Muscle of leg (tissue), 16 donors: ENCODE measurements at places on chromosomes 12 and 14.

DNA sequence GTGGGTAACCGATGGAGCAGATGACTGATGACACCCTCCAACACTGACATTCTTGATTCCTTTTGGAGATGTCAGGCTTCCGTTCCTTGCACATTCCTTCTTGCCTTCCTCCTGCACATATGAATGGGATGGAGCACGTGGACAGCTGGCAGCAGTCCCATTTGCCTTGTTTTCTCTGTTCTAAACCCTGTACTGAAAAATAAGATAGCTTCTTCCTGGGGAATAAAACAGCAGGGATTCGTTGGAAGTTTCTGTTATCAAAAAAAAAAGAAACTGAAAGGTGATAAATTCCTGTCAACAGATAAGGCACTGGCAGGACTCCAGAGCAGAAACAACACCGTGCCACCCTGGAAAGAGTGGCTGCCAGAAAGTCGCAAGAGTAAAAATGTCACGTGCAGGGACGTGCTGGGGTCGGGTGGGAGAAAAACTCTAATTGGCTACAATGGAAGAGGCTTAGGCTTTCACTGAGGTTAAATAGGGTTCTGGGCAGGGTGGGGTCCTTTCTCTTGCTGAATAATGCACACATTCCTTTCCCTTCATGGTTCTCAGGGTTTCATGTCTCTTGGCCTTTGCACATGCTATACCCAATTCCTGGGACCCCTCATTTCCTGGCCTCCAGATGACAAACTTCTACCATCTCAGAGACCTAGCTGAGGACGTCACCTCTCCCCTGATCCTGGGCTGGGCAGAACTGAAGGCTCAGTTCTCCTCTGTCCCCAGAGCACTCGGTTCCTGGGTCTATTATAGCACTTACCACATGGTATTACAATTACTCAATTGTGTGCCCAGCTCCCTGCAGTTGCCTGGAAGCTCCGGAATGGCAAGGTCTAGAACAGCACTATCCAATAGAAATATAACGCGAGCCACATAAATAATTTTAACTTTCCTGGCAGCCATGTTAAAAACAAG is 7.0 kb upstream of the NUAK1 start:
- no peak for DNase-seq

- no peak for DNase-seq
Observed at GRCh38 chr12:91099836-91100235, 11.5 kb downstream of the LUM start.

GRCh38 chr14:79044894-79045624 is 874.9 kb downstream of the NRXN3 start:
- no peak for DNase-seq

DNA sequence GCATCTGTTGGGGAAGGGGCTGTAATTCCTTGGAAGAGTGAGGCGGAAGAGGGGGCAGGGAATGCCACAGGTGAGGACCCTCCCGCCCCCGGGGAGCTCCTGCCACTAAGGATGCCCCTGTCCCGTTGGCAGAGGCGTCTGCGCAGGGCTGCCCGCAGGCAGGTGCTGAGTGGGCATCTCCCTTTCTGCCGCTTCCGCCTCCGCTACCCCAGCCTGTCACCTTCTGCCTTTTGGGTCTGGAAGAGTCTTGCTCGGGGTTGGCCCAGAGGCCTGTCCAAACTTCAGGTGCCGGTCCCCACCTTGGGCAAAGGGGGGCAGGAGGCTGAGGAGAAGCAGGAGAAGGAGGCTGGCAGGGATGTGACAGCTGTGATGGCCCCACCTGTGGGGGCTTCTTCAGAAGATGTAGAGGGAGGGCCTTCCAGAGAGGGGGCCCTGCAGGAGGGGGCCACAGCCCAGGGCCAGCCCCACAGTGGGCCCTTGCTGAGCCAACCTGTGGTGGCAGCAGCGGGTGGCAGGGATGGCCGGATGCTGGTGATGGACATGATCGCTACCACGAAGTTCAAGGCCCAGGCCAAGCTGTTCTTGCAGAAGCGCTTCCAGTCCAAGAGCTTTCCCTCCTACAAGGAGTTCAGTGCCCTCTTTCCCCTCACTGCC is 10.0 kb downstream of the VRTN start:
- no peak for DNase-seq

GRCh38 chr14:68380329-68380741 is 412.5 kb downstream of the ZFP36L1 start:
- DNase-seq, result no peak

DNA sequence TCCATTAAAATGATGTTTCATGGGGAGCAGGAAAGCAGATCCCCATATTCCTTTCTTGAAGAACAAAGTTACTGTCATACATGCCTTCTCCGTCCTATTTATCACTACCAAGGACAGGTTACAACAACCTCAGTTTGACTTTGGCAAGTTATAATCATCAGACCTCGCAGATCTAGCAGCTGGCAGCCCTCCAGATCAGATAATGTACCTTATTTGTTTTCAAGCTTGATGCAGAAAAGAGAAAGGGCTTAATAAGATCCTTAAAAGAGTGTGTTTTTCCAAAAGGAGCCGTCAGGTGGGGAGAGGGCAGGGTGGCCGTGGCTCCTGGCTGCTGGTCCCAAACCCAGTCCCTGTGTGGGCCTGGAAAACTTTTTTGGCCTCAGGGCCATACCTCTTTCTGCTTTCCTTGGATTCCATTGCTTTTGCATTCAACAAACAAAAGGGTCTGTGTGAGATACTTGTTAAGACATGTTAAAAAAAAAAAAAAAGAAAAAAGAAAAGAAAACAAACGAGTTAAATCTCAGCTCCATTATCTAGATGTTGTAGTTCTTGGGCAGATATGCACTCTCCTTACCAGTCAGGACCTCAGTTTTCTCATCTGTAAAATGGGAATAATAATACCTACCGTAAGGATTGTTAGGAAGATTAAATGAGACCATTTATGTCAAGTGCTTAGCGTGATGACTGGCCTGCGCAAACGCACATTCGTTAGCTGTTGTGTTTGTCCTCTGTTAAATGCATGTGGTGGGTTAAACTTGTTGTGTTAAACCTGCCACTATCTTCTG is 64.6 kb downstream of the B4GALNT3 start:
- no peak for DNase-seq

- DNase-seq, result peak; percentile 96
Observed at GRCh38 chr14:53509276-53510244, 356.4 kb upstream of the DDHD1 start.

GRCh38 chr14:34324363-34324795 is 137.7 kb downstream of the SPTSSA start:
- peak; percentile 75 for DNase-seq

DNA sequence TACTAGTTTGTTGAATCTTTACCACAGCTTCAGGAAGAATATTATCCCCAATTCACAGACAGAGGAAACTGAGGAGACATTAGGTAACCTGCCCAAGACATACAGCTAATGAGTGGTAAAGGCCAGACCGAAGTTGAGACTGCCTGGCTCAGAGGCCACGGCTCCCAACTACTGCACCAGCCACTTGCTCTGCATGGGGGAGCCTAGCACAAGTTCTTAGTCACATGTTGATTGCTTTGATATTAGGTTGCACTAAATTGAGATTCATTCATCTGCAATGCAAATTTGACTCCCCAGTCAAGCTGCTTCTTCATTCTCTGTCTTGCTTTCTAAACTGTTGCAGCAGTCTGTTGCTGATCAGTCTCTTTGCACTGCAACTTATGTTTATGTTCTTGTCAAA is 25.9 kb upstream of the POLR3B start:
- no peak for DNase-seq

DNA sequence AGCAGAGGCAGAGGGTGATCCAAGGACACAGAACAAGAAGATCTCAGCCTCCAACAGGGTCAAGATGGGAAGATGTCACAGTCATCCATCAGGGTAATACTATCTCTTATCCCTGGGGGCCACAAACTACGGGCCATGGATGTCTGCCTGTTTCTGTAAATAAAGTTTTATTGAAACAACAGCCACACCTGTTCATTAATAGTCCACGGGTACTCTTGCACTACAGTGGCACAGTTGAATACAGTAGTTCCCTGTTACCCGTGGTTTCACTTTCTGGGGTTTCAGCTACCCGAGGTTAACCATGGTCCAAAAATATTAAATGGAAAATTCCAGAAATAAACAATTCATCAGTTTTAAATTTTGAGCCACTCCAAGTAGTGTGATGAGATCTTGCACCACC is 65.9 kb downstream of the BCL11B start:
- DNase-seq, result no peak

- DNase-seq, result peak; percentile 52
Observed at GRCh38 chr12:27244689-27245488, 803 bp downstream of the STK38L start.

DNA sequence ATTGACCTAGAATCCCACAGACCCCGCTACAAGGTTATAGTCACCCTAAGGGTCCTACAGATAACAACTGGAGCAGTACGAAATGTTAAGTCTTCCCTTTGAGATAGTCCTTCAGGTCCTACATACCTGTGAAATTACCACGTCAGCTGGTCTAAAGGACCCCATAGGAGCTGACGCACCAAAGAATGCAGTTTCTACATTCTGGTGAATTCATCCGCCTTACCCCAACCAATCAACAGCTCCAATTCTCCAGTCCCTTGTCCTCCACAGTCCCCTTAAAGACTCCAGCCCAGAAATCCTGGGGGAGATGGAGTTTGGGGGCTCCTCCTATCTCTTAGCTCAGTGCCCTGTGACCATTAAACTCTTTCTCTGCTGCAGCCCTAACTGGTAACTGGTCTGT is 36.2 kb upstream of the PRMT8 start:
- DNase-seq, result no peak

- DNase-seq, result no peak
Observed at GRCh38 chr12:75554556-75554880, 43.1 kb upstream of the KRR1 start.

DNA sequence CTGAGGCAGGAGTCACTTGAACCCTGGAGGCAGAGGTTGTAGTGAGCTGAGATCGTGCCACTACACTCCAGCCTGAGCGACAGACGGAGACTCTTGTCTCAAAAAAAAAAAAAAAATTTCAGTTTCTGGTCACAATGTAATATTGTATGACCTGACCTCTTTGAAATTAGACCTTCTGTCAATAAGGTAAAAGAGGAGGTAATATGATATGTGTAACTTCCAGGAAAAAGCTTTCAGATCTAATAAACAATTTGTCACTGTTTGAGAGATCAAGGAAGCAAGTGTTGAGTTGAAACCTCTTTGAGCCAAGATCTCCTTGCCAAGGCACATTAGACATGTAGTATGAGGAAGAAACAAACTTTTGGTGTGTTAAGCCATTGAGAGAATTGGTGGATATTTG is 101.7 kb upstream of the ATF7IP start:
- DNase-seq, result no peak

- no peak for DNase-seq
Observed at GRCh38 chr14:69536971-69537370, 37.7 kb downstream of the CCDC177 start.

- DNase-seq, result no peak
Observed at GRCh38 chr12:46414591-46415268, 42.2 kb upstream of the SLC38A2 start.

DNA sequence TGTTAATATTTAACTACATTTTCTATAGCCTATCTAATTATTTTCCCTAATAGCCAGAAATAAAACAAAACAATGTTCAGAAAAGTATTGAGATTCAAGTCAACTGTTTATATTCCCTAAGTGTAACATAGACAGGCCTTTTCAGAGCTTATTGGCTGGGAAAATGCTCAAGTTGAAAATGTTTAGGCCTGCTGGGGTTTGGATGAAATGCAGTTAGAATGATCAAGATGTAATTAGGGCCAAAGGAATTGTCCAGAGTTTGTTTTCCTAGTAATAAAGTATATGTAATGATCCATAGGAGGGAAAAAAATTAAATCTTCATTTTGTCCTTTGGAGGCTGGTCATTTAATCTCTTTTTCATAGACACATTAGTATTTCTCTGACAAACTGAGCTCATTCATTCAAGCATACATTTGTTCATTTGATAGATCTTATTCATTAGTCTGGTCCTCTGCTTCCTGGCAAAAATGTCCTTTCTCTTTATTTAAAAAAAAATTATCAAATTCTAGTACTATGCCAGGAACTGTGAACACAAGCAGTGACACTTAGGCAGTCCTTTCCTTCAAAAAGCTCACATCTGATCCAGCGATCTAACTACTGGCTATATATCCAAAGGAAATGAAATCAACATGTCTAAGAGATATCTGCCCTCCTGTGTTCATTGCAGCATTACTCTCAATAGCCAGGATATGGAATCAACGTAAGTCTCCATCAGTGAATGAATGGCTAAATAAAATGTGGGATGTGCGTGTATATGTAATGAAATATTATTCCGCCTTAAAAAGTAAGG is 40.1 kb upstream of the NEDD1 start:
- DNase-seq, result peak; percentile 71

- DNase-seq, result no peak
Observed at GRCh38 chr14:58822856-58823255, 185.1 kb downstream of the DACT1 start.

DNA sequence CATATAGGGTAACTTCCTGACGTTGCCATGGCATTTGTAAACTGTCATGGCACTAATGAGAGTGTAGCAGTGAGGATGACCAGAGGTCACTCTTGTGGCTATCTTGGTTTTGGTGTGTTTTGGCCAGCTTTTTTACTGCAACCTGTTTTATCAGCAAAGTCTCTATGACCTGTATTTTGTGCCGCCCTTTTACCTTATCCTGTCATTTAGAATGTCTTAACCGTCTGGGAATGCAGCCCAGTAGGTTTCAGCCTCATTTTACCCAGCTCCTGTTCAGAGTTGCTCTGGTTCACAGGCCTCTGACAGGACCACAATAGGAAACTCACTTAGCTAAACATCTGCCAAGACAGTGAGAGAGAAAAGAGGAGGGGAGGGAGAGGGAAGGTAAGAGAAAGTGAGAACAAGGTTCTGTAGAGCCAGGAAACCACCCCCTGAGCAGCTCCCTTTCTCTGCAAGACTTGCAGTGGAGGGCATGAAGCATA is 64.8 kb upstream of the PLEKHG3 start:
- DNase-seq, result no peak
